Endothelial cell of umbilical vein (primary cell): ENCODE measurements at places on chromosomes 6 and 20.

DNA sequence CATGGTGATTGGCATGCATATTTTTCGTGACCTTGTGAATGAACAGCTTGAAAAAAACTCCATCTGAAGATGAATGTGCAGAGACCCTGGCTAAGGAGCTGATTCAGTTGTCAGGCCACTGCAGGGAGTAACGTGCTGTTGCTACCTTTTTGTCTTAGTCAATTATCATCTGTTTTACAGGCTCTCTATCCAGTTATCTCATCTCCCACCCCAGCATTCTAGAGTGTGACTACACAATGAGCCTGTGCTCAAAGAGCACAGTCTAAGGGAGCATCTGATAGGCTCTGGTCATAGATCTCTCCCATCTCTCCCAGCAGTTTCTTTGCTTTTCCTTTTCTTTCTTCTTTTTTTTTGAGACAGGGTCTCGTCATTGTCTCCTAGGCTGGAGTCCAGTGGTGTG, 45.5 kb downstream of the NDRG3 start:
- no peak for DNase-seq

- DNase-seq = no peak
Measured at GRCh38 chr20:56361900-56362299, 3.1 kb downstream of the FAM210B start.

DNA sequence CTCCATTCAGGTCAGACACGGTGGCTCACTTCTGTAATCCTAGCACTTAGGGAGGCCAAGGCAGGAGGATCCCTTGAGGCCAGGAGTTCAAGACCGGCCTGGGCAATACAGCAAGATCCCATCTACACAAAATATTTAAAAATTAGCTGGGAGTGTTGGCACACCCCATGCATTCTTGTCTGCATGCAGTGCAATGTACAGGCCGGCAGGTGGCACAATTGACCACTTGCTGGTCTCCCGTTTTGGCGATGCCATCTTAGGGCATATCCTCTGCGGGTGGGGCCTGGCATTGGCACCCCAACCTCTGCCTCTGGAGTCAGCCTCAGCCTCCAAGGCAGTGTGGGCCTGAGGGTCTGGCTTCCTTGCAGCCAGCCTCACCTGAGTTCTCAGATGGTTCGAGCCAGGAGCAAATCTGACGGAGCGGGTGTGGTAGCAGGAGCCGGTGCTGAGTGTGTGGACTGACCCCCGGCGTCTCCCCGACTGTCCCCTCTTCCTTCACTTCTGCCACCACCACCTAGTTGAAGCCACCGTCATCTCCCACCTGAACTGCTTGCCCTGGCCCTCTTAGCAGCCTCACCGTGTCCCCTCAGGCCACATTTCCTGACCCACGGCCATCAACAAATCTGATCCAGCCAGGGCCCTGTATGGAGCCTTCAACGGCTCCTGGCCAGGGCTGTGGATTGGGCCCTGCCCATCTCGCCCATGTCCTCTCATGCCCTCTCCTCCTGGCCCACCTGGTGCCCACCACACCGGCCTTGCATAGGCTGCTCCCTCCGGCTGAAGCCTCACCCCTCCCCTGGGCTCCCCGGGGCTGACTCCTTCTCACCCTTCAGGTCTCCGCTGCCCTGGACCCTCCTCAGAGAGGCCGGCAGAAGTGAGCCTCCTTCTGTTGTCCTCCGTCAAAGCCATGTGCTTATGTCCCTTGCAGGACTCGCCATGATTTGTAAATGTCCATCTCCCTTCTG, 44.0 kb downstream of the EFCAB8 start:
- DNase-seq = peak; percentile 32

DNA sequence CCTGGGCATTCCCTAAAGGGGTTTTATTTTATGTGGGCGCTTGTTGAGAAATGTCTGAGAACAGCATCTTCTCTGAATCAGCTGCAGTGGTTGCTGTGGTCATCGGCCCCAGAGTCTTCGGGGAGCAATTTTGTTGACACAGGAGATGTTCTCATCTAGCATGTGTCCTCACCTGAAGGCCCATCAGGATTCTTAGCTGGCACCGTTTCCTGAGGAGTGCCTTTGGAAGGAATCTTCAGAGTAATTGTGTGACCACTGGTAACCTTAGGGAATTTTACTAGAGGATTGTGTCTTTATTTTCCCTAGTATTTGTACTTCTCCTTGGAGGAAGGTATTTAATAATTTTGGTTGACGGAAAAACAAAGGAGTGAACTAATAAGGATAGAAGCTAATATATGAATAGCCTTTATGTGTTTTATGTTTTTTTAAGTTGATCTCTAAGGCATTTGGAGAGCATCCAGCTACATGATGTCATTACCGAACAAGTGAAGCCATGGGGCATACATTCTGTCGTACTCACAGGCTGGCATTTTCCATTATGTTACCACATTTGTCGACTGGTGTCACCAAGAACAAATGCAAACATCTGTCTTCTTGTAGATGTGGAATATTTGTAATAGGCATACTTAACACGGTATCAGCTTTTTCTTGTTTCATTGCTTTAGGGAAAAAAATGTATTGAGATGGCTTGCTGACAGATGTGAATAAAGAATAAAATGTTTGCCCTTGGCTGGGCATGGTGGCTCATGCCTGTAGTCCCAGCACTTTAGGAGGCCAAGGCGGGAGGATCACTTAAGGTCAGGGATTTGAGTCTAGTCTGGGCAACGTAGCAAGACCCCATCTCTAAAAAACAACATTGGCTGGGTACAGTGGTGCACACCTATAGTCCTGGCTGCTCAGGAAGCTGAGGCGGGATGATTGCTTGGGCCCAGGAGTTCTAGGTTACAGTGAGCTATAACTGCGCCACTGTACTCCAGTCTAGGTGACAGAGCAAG, 41.9 kb downstream of the TULP4 start:
- DNase-seq = peak; percentile 74

DNA sequence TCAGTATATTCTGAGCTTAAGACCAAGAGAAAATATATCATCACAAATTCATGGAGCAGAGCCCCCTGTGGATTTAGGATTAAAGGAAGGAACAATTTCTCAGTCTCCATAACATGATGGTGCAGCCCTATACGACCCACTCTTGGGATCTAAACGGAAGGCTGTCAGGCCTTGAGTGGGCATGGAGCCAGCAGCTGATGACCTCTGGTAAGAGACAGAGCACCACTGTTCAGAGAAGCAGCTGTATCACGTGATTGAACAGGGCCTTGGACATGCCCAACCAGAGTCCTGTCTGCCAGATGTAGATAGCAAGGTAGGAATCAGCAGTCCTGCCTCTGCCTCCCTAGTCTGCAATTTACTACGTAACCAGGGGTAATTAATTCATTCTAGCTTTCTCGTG, 259.4 kb upstream of the POU3F2 start:
- DNase-seq = no peak

DNA sequence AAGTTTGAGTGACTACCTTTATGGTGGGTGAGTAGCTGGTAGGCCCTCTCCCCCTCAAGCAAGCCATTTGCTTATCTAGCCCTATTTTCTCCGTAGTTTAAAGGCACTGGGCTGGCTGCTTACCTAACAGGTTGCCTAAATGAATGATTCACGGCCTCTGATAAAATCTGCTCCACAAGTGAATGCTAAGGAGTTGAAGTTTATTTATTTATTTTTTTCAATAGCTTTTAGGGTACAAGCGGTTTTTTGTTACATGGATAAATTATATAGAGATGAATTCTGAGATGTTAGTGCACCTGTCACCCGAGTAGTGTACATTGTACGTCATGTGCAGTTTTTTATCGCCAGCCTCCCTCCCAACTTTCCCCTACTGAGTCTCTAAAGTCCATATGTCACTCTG, 8.3 kb upstream of the CDH26 start:
- no peak for DNase-seq

DNA sequence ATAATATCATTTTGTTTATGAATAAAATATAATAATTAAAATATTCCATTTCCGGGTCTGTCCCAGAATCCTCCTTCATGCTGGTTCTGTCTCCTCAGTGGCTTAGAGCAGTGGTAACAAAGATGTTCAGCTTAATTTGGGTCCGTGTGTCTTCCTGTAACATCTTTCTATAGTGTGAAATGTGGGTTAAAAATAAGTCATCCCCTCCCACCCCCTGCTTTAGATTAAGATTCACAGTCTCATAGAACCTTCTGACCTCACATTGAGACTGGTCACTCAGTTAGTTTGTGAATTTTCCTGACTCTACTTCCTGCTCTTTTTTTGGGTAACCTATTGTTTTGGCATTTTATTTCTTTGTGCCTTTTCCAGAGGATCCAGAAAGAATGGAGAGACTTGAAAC, 55.2 kb downstream of the SLX4IP start:
- DNase-seq = no peak

GRCh38 chr6:40346246-40346645, 240.9 kb downstream of the LRFN2 start:
- DNase-seq = no peak
